ENCODE measurements at places on chromosomes 5 and 9.

- DNase-seq = no peak
Measured at GRCh38 chr5:119037496-119038215, 33.2 kb upstream of the DMXL1 start.

DNA sequence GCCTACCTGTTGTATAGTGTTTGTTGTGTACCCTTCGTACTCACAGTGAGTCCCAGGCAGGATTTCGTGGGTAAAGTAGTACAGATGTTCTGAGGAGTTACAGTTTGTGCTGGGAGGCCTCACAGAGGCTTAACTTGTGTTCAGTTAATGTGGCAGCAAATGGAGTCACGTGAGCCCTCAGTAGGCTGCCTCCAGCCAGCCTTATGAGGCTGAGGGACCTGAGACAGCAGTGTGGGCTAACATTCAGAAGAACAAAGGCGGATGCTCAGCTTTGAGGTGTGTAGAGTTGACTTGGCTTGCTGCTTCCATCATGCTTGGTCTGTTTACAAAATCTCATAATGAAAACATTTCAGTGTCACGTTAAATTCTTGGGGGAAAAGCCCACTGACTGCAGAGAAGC, 118.1 kb downstream of the TRIO start:
- no peak for DNase-seq

DNA sequence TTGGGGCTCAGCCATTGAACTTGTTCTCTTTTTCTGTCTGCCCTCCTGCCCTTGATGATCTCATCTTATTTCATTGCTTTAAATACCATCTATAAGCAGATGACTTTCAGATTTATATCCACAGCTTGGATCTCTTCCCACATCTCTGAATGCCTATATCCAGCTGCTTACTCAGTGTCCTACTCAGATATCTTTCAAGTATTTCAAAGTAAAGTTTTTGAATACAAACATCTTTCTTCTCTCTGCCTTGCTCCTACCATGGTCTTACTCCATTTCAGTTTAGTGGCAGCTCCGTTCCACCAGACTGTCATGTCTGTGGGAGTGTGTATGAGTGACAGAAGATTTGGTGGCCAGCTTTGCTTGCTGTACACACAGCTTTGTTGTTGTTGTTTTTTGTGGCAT, 59.7 kb downstream of the ERBIN start:
- DNase-seq = no peak

DNA sequence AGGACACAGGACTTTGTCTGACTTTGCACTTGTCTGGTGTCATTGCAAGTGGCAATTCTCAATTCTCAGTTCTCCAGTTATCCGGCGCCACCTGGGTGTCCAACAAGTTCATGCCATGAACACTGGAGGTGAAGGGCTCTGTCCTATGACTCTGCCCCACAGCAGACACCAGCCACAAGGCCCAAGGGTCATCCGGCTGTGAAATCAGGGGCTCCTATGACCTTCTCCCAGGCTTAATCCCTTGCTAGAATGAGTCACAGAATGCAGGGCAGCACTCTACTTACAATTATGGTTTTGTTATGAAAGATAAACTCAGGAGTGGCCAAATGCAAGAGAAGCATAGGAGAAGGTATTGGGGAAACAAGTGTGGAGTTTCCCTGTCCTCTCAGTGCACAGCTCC, 392.0 kb downstream of the GADD45G start:
- no peak for DNase-seq

- no peak for DNase-seq
Measured at GRCh38 chr9:86983620-86984259, 36.4 kb upstream of the GAS1 start.

DNA sequence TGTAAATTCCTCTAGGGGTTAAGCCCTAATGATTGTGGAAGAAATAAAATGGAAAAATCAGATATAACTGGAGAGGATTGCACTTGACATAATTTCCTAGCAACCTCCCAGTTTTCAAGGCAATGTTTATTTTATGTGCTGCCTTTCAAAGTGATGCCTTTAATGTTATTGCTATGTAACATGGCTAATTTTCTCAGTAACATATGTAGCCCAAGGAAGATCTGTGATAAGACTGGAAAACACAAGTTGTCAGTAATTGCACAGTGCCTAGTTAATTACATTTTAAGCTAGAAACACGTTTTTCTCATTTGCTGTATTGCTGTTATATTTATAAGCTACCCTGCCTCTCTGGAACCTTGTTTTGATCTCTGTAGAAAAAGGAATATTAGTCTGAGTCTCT, 49.2 kb upstream of the KCNN2 start:
- DNase-seq = no peak

DNA sequence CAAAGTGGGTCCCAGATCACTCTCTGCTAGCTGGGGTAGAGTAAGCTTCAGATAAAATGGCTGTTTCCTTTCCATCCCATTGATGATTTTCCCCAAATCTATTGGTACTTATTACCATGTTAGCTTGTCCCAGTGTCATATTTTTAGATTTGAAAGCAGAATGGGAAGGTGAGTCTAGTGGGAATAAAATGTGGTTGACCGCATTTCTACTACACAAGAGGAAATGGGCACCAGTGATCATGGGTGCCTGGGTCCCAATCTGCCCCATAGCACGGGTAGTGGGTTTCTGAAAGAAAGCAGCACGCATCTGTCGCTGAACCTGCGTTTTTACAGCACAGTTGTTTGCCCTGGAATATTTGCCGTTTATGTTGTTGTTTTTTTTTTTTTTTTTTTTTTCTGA, 20.1 kb downstream of the DAPK1 start:
- DNase-seq = no peak

DNA sequence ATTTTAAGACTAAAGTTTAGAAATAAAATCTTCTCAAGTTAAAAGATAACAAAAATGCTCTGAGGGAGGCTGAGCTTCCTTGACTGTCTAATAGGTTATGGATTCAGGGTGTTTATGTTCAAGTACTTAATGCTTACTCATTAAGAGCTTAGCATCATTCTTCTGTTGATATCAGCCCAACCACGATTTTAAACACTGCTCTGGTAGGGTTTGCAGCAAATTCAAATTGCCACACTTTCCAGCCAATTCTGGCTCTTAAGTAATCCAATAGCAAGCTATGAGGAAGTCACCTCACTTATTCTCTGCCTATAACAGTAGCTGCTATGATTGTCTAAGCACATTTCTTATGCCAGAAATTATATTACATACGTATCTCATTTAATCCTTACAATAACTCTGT, 191.0 kb upstream of the KIF2A start:
- DNase-seq = no peak

- no peak for DNase-seq
Measured at GRCh38 chr9:34521406-34522045, 1.3 kb downstream of the ENHO start.

DNA sequence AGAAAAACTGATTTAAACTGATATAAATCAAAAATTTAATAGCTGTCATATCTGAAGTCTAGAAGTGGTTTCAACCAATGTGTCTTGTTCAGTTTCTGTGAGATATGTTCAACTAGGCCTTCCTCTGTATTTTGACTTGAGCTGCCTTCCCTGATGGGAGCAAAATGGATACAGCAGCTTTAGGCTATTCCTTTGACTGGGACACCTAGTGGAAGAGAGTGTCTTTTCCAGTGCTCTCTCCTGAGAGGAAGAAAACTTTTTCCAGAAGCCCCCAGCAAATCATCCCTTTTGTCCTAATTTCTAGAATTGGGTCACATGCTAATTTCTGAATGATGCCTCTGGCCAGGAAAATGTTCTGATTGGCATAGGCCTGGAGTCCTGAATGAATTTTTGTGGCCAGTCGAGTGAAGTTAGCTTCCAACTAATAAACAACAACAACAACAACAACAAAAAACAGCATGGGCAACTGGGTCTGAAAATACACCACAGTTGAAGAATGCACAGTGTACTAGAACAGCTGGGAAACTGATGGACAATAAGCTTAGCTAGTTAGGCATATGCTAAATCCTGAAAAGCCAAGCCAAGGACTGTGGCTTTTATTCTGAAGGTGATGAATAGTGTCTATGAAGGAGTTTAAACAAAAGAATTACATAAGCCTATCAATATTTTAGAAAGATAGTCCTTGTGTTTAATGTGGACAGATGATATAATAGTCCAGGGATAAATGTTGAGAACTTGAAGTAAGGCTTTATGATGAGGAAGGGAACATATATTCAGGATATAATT, 125.7 kb downstream of the FBN2 start:
- DNase-seq = no peak

- peak; percentile 12 for DNase-seq
Measured at GRCh38 chr5:134140530-134141201, 26.2 kb downstream of the TCF7 start.

- no peak for DNase-seq
Measured at GRCh38 chr9:129769669-129770068, 16.8 kb upstream of the PTGES start.

DNA sequence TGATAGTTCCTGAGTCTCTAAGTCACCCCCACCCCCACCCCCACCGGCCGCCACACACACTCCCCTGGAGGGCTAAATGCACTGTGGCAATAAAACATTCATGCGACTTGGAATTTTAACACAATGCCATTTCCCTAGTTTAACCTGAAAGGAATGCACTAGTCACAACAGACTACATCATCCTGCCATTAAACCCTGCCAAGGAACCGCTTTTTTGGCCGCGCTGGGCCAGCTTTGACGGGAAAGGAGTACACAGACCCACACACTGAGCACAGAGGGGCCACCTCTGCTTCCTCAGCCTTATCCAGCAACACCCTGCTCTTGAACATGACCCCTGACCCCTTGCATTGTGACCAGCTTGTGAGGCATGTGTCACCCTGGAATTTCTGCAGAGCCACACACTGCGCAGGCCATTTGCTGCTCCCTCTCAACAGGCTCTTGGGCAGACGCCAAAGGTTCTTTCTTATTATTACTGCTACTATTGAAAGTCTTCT, 165.3 kb downstream of the BNC2 start:
- no peak for DNase-seq

DNA sequence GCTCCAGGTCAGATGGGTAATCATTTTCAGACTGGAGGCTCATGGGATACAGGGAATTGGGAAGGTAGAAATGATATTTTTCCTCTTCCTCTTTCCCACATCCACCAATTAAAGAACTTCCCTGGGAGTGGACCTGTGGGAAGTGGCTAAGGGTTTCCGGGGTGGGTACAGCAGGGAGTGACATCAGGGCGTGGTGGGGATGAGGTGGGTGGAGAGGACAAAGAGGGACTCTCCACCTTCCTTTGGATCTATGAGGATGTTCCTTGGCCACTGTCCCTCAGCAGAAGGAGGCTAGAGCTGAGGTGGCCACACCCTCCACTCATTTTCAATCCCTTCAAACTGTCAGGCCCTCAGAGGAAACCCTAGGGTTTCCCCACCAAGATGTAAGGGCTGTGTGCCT, 54.7 kb downstream of the IRF1 start:
- DNase-seq = no peak

DNA sequence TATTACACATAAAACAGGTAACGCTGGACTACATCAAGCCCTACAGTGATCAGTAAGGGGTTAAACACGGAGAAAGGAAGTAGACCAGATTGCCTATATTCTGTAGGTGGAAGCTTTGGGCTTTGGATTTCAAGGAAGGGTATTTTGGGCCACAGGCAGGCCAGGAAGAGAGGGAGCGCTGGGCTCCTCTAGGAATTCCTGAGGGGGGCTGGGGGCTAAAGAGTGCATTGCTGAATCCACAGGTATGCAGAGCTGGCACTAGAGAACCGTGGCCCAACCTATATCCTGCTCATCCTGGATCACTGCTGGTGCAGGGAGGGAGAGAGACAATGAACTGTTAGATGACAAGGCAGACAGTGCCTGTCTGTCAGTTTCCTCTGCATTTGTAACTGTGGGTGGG, 367.1 kb downstream of the CSNK1G3 start:
- no peak for DNase-seq

GRCh38 chr5:80054682-80055081, 19.5 kb downstream of the THBS4 start:
- no peak for DNase-seq

DNA sequence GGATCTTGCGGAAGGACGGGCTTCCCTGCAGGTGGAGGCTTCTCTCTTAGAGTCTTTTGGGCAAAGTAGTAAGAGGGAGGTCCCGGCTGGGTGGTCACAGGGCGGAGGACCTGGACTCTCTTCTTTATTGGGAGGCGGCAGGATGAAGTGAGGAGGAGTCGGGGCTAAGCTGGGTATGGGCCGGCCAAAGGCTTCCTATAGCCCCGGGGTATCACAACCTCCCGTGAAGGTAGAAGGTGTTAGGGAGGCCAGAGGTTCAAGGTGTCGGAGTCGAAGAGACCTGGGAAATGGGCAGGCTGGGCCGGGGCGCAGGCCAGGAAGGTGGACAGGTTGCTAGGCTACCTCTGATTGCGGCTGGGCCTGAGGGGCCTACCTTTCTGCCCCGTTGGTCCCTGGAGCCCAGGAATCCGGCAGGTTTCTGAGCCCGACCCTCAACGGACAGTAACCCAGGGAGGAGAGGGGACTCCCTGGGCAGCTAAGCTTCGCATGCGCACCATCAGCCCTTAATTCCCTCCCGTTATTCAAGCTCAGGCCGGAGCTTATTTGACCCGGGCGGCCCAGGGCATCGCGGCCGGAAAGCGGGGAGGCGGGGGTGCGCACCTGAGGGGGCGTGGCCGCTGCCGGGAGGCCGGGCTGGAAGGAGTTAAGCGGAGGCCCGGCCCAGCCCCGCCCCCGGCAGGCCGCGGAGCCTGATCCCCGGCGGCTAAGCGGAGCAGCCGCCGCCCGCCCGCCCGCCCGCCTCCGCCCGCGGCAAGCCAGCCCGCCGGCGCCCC, at the start of gene TESK1:
TSS of gene TESK1 (plus strand) at position 685 of the 773 bp plus-strand sequence. CDS start 358 bp downstream, outside the sequence.
- no peak for DNase-seq

DNA sequence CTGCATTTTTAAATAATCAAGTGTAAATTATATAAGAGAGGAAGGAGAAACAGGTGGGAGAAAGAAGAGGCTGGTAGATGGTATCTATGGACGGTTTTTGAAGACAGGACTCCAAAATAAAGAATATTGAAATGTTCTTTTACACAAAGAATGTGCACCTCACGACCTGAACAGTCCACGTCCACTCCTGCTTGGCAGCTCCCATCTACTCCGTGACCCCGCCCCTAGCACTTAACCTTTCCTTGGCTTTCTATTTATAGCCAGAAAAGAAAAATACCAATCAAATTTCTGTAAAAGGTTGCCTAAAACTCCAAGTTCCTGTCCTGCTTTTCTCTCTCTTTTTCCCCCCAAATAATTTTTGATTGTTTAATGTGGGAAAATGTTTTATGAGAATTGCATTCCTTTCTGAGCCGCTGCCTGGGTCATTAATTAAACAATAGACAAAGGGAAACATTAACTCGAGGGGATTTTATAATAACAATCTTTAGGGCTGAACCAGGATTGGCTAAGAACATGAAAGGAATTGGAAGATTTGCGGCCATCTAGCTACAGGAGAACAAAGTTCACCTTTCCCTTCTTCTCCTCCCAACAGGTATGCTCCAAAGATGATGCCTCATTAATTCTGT, 173.6 kb upstream of the MAP3K1 start:
- no peak for DNase-seq

DNA sequence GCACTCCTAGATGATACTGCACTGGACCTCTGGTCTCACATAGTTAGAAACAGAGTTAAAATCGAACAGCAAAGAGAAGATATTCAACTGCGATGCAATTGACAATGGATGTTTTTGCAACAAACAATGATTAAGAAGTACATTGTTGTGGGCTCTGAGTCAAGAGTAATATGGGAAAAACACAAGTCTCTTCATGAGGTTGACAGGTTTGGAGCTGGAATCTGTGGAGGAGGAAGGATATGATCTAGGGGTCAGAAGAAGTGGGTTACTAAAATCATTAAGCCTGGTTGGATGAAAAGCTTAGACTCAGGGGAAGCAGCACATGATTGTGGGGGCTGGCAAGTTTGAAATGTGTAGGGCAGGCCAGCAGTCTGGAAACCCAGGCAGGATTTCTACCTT, 53.1 kb downstream of the PDCD1LG2 start:
- DNase-seq = no peak

Data from SK-N-MC (cell line).